ENCODE measurements at places on chromosomes 12 and 14. TPM values are rescaled to one million over a fixed set of nuclear protein-coding genes. Genes with fewer than 3 reads are reported as not detected.

DNA sequence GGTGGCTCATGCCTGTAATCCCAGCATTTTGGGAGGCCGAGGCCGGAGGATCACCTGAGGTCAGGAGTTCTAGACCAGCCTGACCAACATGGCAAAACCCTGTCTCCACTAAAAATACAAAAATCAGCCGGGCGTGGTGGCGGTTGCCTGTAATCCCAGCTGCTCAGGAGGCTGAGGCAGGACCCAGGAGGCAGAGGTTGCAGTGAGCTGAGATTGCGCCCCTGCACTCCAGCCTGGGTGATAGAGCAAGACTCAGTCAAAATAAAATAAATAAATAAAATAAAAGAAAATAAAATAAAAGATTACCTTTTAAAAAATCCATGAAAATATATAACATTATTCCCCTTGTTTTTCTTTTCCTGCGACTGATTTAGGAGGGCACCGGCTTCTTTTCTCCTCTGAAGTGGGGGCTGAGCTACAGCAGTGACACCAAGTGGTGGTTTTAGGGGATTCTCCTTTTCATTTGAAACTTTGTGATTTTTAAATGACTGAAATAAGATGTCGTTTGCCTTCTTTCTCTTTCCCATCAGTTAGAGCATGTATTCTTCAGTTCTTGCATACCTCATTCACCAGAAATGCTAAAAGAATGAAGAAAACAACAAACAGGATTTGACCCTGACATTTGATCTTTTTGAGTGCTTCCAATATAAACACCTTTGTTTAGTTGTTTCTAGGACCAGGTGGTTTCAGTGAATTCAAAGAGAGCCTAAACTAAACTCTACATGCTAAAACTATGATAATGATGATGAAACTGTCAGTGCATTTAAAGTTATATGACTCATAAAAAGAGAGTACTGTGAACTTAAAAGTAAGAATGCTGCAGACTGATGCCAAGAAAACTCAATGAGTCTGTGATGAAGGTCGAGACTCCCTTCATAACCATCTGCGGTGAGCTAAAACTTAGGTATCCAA, 22.6 kb upstream of the PKP2 start:
- no peak for DNase-seq

GRCh38 chr12:28872654-28873268, 276.3 kb upstream of the FAR2 start:
- no peak for DNase-seq

- no peak for DNase-seq
Measured at GRCh38 chr12:59459966-59460660, 135.7 kb upstream of the SLC16A7 start.

DNA sequence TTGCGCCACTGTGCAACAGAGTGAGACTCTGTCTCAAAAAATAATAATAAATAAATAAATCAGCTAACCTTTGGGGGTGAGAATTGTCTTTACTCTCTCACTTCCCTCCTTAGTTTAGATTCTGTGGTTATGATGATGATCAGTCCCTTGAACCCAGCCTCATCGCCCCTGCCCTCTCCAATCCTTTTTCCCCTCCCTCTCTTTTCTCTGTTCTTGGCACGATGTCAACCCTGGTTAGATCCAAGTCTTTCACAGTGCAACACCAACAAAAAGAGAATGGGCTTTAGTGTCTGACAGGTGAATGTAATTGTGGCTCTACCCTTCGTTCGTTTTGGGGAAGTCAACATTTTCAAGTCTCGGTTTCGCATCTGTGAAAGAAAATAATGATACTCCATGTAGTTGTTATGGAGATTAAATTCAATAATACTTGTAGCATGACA, 59.0 kb downstream of the NTN4 start:
- no peak for DNase-seq

DNA sequence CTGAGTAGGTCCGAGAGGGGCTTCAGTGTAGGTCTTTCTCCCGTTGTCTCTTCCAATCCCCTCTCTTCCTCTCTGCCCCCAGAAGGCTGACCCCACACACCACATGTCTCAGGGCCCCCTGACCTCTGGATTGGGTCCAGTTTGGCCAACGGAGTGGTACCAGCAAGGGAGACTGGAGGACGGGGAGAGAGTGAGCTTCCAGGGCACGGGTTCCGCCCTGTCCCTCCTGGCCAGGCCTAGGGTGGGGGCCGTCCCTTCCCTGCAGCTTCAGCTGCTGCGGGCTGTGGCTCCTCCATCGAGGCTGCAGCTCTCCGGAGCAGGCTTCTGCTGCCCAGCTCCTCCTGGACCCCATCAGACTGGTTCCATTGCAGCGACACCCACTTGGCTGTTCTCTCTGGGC, 17.4 kb downstream of the FZD10 start:
- no peak for DNase-seq

DNA sequence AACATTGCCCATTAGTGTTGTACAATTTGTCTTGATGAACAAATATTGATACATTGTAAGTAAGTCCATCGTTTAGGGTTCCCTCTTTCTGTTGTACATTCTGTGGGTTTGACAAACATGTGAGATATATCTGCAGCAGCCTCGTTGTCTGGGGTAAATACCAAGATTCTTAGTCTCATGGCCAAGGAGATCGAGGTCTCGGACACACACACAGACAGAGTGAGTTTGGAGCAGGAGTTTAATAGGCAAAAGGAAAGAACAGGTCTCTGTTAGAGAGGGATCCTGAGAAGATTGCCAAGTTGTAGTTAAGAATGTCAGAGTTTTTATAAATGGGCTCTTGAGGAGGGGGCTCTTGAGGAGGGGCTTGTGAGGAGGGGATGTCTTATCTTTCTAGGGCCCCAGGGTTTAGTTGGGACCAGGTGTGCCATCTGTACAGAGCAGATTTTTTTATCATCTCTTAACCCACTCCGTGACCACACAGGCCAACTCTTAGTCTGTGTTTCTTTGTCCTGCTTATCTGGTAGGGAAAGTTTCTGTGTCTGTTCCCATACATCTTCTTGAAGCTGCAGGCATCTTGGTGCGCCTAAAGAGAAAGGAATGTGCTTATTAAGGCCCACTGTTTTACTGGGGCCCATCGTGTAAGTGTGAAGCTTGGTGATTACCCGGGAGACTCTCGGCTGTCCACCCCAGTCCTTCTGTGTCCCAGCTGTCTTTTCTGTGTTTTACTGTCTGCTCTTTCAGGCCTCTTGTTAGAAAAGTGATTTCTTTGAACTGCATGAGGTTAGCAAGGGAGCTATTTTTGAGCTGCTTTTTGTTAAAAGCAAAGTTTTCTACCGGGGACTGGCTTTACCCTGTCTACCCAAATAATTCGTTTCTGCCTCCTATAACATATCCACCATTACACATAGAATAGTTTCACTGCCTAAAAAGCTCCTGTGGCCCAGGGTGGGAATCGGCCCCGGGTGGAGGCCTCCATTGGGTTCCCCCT, 22.4 kb upstream of the CLEC2D start:
- DNase-seq, result no peak

DNA sequence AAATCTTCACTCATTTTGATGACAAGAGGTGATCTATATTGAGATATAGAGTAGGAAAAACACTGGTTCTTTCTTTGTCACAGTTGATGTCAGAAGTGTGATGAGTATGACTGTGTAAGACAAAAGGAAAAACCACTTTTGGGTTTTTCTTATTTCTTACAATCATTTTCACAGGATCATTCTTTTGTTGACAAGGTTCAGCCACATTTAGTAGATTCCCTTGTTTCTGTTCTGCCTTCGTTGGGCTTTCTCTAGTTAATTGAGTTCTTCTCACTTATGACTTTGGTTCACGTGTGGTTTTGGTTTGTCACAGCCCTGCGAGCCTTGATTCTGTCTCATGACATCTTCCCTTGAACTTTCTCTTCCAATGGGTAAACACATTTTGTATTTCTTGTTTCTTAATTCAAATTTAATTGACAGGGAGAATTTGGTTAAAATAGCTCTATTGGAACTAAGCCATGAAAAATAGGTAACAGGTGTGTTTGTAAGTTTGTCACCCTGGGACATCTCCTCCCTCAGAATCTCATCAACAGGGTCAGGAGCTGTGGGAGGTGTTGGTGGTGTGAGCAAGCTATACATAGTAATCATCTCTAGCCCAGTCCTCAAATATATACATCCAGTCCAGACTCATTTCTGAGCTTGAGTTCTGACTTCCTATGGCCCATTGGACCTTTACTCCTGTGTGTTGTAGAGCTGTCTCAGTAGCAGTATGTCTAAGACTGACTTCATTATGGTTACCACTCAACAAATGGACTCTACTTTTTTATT, 255.3 kb downstream of the BMP4 start:
- no peak for DNase-seq

- DNase-seq, result no peak
Measured at GRCh38 chr12:40158592-40159111, 52.8 kb upstream of the SLC2A13 start.

Gene KRT79
- not detected for total RNA-seq

Gene TCL1B
- total RNA-seq, result not detected

GRCh38 chr12:125070661-125071390, 5.6 kb downstream of the AACS start:
- no peak for DNase-seq

- no peak for DNase-seq
Measured at GRCh38 chr14:38316922-38317321, 61.0 kb upstream of the CLEC14A start.

DNA sequence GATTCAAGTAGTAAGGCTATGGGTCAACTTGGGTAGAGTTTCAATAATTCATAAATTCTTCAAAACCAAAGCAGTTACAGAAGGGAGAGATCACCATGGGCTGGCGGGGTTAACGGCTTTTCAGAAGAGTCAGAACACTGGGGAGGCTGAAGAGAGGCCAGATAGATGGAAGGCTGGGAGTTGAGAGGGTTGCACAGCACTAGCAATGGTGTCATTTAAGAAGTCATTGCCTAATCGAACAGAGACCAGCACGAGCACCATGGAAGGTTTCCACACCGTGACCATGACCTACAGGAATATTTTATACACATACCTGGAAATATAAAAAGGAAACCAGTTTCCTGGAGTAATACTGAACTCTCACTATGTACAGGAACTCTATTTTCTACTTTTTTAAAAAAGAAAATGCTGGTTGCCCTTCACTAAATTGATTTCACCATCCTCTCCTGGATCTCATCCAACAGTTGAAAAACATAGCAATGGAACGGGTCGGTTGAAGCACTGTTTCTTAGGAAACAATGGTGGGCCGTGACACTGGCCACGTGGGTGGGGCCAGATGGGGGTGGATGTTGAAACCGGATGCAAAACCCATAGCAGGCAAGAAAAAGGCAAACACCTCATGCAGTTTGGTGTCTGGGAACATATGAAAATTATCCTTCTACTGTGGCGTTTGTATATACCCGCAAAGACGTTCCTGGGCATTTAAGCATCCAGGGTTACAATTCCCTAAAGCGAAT, 38.0 kb upstream of the RIN3 start:
- DNase-seq, result no peak

GRCh38 chr14:42112108-42112507, 505.4 kb downstream of the LRFN5 start:
- DNase-seq, result no peak

Gene SERPINA12
- not detected for total RNA-seq

GRCh38 chr14:103702095-103702494, 13.2 kb downstream of the XRCC3 start:
- DNase-seq, result no peak

DNA sequence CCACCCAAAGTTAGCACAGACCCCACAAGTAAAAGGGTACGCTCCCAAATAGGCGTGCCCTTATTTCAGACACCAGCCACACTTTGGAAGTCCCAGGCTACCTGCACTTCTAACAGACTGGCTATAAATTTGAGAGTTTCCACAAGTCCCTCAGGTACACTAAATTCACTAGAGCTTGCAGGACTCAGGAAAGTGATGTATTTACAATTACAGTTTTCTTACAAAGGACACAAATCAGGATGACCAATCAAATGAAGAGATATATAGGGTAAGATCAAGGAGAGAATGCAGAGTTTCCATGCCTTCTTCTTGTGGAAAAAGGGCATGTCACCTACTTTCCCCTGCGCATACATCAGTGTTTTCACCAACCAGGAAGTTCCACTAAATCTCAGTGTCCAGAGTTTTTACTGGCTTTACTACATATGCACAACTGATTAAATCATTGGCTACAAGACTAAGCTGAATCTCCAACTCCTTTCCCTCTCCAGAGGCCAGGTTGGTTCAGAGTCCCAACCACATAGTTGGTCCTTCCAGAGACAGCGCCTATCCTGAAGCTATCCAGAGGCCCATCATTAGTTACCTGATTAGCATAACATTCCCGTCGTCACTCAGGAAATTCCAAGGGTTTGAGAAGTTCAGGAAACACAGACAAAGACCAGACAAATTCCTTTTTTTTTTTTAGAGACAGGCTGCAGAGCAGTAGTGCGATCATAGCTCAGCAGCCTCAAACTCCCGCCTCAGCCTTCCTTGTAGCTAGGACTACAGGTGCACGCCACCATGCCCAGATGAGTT, 84.2 kb downstream of the DENND5B start:
- no peak for DNase-seq

DNA sequence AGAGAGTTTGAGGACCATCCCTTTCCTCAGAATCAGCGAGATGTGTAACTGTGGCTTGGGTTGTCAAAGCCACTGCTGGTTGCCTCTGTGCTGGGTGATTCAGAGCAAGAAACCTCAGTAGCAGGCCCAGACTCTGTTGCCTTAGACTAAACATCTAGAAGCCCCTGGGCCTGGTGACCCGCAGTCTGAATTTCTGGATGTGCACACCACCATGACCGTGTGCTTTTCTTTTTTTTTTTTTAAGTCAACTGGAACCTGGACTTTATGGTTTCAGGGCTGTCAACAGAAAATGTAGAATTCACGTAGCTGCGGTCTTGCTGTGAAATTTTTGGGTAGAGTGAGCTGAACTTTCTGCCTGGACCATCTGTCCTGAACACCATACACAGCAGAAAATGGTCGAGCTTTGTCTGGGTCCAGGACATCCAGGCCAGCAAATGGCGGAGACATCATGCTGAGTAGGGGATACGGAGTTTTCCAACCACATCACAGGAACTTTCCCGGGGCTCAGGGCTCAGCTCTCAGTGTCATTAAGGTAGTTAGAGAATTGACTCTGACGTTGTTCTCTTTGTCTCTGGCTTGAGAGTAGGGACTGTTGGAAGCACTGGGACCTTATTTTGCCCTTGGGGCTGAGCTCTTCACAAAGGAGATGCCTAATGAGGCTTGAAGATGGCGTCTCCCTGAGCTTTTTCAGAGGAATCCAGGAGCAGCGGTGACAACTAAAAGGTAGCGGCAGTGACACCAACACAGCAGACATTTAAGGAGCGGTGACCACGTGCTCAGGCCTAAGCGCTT, 23.0 kb upstream of the BATF start:
- no peak for DNase-seq

- no peak for DNase-seq
Measured at GRCh38 chr14:77270361-77271112, 469 bp downstream of the NGB start.

GRCh38 chr14:59585891-59586554, 9.4 kb upstream of the CCDC175 start:
- no peak for DNase-seq

GRCh38 chr12:13443498-13443897, 247.0 kb downstream of the EMP1 start:
- no peak for DNase-seq

Gene GMFB
- 108 TPM for total RNA-seq

Gene CLEC4D
- not detected for total RNA-seq

GRCh38 chr14:36652542-36653201, 9.0 kb upstream of the PAX9 start:
- DNase-seq, result no peak

Gene NR1H4
- total RNA-seq, result not detected

GRCh38 chr12:11171969-11172675, 1.1 kb downstream of the SMIM10L1 start:
- DNase-seq, result no peak
